ENCODE measurements at places on chromosomes 16 and 17.

- DNase-seq: no peak
Observed at GRCh38 chr17:59353936-59354755, 22.7 kb downstream of the YPEL2 start.

DNA sequence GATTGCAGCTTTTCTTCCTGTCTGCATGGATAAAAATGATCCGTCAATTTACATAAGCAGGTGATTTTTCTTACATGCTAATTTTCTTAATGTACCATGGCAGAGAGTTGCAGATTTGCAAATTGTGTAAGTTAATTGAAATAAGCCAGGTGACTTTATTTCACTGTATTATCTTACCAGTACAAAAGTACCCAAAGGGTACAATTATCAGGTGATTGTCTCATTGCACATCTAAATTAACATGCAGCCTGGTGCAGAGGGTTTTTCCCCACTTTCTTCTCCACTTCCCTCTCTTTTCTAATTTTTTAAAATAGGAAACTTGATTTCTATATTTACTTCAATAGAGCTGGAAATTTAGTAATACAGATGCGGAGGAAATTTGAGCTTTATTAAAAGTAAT lies 11.2 kb downstream of the NLK start:
- no peak for DNase-seq

- DNase-seq: no peak
Observed at GRCh38 chr16:84652566-84652965, 4.3 kb downstream of the KLHL36 start.

- DNase-seq: no peak
Observed at GRCh38 chr17:80999536-81000333, 8.1 kb downstream of the CHMP6 start.

DNA sequence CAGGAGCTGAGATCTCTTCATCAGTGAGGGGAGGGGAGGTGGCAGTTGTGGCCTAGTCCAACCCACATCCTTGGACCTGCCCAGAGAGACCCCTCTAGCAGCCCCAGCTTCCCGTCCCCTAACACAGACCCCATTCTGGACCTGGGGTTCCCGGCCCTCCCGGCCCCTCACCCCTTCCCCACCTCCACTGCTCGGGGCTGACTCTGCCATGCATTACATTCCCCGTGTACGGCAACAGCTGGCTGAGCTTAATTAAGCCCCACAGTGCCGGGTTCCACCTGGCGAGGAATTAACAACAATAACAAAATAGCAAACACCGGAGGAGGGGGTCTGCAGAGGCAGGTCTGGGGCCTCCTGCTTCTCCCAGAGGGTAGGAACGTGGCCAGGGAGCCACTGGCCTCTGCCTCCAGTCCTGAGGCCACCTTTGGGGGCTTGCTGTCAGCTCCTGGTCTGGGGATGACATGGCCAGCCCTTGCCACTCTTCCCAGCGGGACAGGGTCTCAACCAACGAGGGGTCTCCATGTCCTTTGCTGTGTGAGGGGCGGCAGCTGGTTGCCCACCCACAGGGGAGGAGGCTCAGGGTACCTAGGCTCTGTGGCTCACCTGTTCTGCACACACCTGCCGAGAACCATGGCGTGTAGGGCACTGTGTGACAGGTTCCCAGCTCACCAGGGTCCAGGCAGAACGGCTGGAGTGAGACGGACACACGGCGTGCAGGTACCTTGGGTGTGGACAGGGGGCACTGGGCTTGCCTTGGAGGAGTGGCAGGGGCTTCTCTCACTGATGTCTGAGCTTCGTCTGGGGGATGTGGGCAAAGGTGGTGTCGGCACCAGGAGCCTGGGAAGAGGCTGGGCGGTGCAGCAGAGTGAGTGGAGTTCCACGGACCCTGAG lies 46.9 kb upstream of the CBFA2T3 start:
- DNase-seq: no peak

GRCh38 chr16:26787924-26788323 lies 278.8 kb upstream of the C16orf82 start:
- DNase-seq: peak; percentile 9

DNA sequence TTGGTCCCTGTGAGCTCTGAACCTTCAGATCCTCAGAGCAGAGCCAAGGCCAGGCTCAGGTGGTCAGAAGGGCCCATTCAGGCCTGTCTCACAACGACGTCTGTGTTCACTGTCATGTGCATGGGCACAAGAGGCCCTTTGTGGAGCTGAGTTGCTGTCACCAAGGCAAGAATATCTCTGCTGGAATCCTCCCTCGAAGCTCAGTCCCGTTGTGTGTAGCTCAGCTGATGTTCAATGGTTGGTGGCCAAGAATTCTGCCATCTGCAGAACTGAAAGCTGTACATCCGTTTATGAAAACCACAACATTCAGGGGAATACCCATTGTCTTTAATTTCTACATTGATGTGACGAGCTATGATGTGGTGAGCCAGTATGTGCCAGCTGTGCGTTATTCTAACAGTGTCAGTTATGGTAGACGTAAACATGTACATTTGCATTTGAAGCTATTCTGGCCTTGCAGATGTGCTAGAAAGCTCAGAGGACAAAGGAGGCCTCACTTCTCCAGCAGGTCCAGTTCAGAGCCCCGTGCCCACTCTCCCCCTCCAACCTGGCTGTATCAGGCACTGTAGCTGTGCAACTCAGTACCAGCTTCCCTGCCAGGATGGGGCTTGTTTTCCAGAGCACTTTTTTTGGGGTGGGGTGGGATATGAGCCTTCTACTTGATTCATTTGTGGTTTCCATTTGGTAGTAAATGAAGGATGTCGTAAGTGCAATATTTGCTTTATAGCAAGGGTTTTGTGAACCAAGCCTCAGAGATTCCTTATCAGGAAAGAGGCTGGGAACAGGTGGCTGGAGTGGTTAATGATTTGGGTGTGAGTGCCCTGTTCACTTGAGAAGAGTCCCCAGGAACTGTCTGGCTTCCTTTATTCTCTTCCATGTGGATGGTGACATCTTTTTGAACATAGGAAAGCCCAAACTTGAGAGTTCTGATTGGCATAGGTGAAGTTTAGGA lies 56.1 kb downstream of the B9D1 start:
- DNase-seq: no peak

DNA sequence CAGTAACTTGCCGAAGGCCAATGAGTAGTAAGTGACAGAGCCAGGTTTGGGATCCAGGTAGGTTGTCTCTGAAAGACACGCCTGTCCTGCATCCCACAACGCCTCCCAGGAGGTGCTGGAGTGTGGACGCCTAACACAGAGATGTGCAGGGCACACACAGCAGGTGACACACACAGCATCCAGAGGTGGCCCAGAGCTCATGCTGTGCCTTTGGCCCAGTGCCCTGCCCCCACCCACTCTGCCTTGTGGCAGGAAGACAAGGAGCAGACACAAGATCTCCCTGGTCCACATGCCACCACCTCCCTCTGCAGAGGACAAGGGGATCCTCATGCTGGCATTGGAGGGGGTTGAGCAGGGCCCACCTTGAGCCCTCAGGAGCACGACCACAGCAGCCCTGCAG lies 14.7 kb upstream of the STH start:
- no peak for DNase-seq

DNA sequence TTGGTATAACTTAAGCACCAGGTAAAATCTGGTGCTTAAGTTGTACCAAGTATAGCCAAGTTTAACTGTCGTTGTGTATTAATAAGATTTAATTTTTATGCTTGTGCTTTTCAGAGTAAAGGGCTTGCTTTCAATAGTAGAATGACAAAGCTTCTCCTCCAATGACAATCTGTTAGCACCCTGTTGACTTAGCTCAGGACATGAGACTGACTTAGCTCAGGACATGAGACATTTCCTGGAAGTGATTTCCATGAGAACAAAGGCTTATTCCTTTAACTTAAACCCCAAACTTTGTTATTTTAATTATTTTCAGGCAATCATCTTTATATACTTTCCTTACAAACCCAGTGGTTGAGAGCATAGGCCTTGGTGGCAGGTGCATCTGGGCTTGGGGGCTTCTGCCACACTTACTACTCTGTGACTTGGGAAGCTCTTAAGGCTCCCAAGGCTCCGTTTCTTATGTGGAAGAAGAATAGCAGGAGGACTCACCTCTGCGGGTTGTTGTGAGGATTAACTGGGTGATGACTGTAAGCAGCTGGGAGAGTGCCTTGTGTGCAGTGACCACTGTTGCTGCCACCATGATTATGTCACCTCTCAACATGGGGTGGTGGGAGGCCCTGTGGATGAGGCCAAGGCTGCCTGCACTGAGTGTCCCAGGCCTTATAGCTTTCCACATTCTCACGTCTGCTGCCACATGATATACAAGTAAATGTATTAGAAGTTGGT lies 59.4 kb upstream of the CMIP start:
- DNase-seq: no peak

DNA sequence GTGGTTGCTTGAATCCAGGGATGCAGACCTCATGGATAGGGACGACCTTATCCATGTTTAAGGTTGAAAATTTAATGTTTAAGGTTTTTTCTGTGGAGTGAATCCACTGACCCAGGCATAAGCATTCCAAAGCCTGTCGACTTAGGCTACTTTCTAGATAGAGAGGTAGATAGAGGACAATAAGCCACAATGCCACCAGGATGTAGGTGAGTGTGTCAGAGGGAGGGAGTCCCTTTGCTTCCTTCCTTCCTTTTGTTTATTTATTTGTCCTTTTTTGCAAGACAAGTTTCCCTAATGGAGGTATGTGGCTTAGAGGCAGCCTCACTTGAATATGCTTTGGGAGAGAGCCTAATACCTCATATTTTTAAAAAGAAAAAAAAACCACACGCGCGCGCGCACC lies 834.2 kb upstream of the SOX9 start:
- DNase-seq: no peak

DNA sequence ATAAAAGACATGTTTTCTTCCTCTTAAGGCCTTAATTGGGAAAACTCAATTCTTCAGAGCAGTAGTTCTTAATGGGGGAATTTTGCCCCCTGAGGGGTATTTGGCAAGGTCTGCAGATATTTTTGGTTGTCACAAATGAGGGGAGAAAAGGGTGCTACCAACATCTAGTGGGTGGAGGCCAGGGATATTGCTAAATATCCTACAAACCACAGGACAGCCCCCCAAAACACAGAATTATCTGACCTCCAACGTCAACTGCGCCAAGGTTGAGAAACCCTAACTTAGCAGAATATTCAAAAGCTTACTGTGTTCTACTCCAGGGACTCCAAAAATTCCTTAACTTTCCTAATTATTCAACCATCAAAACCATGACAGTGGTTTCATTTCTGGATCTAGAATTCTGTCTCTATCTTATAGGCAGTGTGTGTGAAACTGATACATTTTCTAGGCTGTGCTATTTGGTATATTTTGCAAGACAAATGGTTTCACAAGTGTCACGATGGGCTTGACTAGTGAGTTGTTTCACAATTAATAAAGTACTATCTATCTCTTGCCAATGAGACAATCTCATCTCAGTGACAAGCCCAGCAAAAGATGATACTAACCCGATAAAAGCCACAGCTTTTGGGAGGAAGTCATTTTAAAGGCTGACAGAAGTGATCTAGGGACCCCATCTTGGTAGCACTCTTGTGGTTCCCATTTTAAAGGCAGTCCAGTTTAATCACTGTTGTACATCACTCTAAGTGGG lies 14.7 kb downstream of the TXNDC11 start:
- DNase-seq: no peak

DNA sequence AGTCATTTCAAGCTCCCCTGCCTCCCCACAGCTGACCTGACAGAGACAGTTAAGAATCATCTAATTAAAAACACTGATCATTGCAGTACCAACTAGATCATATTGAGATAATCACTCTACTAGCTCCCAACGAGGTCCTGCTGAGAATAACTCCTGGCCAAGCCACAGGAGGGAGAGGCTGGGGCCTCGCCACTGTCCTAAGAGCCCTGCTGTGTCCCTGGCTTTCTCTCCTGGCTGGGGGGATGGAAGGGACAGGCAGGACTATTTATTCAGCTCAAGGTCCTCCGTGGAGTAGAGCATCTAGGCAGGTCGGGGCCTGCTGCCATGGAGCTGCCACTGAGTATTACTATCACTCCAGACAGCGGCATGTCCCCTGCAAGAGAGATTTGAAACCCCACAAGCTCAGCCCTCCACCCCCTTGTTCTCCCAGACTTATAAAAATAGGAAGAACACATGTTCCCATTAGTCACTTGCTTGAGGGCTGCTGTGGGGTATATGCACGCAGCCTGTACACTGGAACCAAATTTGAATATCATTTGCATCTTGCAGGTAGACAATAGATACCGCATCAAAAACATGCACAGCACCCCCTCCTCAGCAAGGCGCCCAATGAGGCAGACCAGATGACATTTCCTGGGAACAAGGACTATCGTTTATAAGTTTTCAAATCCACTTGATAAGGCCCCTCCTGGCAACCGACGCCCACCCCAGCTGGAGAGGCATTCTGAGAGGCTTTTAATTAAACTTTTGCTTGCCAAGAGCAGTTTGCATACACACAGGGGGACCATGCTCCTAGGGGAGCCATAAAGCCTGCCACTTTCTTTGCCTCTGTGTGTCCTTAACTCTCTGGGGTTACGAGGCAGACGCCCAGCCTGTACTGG lies 385.2 kb upstream of the ZFHX3 start:
- DNase-seq: no peak

DNA sequence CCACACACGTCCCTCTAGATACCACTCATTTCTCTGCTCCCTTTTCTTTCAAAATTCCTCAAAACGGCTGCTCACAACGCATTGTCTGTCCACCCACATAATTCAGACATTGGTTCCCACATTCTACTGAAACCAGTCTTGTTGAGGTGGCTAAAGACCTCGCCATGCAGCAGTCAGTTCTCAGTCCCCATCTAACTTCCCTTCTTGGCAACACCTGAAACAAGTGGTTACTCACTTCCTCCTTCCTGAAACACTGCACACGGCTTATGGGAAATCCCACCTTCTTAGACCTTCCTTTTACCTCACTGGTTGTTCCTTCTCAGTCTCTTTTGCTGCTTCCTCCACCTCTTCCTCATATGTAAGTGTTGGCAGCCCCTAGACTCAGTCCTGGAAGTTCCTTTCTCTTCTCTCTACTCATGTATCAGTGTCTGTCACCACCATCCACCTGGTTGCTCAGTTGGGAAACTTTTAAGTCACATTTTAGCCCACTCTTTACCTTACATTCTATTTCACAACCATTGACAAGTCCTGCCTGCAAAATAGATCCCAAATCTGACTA lies 277.1 kb downstream of the CEP112 start:
- DNase-seq: no peak

GRCh38 chr16:73875996-73876690 lies 420.5 kb upstream of the PSMD7 start:
- no peak for DNase-seq

- DNase-seq: peak; percentile 94
Observed at GRCh38 chr16:2867987-2868789, 10.2 kb upstream of the PRSS22 start.

GRCh38 chr16:28873543-28874201 lies 4.6 kb upstream of the ATP2A1 start:
- no peak for DNase-seq

Measured in NCI-H1930 (cell line).